ENCODE measurements at places on chromosomes 6 and 20. TPM values are rescaled to one million over a fixed set of nuclear protein-coding genes. Genes with fewer than 3 reads are reported as not detected.
A peak's percentile ranks its signal among the peaks of the same experiment; 100 is the strongest.

The SIRPD gene
- total RNA-seq: 0.15 TPM

The PCNA gene
- 415 TPM for total RNA-seq

The MATN4 gene
- total RNA-seq: 1.5 TPM

The APCDD1L gene
- not detected for total RNA-seq

The SAPCD1 gene
- 14.6 TPM for total RNA-seq

The ARMC2 gene
- total RNA-seq: 13.6 TPM

The GSTA4 gene
- total RNA-seq: 13.0 TPM

GRCh38 chr20:53660947-53661381 is 67.3 kb upstream of the ZNF217 start:
- DNase-seq: no peak
- peak overlapping the region; percentile 77 for H3K4me3 ChIP-seq
- peaks cover 51% of the 10 kb centered on the region for H3K4me1 ChIP-seq
- no peaks in the 10 kb centered on the region for H3K36me3 ChIP-seq
- H3K27me3 ChIP-seq: no peaks in the 10 kb centered on the region

GRCh38 chr6:28134015-28134414 is 7.7 kb upstream of the ZKSCAN8 start:
- H3K27ac ChIP-seq: no peak overlapping the region
- DNase-seq: peak; percentile 26
- peaks cover 61% of the 10 kb centered on the region for H3K4me1 ChIP-seq
- no peaks in the 10 kb centered on the region for H3K27me3 ChIP-seq

DNA sequence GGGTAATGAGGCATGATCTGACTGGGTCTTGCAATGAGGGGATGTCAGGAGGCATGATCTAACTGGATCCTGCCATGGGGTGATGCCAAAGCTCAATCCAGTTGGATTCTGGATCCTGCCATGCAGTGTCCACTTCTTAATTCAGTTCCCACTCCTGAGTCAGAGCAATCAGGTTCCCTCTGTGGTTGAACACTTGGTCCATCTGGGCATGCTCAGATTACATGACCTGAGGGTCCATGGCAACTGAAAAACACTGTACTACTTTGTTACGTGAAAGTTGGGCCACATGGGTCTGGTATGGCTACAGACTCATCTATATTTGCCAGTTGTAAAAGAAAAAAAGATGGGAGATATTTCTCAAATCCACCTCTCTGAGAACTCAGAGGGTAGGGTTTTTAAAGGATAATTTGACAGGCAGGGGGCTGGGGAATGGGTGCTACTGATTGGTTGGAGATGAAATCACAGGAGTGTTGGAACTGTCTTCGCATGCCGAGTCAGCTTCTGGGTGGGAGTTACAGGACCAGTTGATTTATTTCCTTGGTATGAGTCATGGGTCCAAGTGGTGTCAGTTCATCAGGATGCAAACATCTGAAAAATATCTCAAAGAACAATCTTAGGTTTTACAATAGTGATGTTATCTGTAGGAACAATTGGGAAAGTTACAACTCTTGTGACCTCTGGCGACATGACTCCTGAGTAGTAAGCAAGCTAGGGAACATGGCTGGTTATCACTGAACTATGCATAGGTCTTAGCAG is 21.6 kb downstream of the C6orf163 start:
- H3K27ac ChIP-seq: no peak overlapping the region
- no peaks in the 10 kb centered on the region for H3K27me3 ChIP-seq
- no peak for DNase-seq
- H3K4me3 ChIP-seq: no peak overlapping the region
- no peaks in the 10 kb centered on the region for H3K4me1 ChIP-seq

- H3K27me3 ChIP-seq: peaks cover 1% of the 10 kb centered on the region
- no peak overlapping the region for H3K27ac ChIP-seq
- H3K4me3 ChIP-seq: no peak overlapping the region
- no peak for DNase-seq
- H3K36me3 ChIP-seq: peaks cover 8% of the 10 kb centered on the region
Observed at GRCh38 chr6:53540129-53540692, 4.7 kb downstream of the GCLC start.

GRCh38 chr6:26360451-26361416 is 4.3 kb upstream of the BTN3A2 start:
- no peaks in the 10 kb centered on the region for H3K36me3 ChIP-seq
- no peak for DNase-seq
- no peak overlapping the region for H3K4me3 ChIP-seq
- H3K4me1 ChIP-seq: peaks cover 47% of the 10 kb centered on the region
- peak overlapping the region; percentile 69 for H3K27ac ChIP-seq

DNA sequence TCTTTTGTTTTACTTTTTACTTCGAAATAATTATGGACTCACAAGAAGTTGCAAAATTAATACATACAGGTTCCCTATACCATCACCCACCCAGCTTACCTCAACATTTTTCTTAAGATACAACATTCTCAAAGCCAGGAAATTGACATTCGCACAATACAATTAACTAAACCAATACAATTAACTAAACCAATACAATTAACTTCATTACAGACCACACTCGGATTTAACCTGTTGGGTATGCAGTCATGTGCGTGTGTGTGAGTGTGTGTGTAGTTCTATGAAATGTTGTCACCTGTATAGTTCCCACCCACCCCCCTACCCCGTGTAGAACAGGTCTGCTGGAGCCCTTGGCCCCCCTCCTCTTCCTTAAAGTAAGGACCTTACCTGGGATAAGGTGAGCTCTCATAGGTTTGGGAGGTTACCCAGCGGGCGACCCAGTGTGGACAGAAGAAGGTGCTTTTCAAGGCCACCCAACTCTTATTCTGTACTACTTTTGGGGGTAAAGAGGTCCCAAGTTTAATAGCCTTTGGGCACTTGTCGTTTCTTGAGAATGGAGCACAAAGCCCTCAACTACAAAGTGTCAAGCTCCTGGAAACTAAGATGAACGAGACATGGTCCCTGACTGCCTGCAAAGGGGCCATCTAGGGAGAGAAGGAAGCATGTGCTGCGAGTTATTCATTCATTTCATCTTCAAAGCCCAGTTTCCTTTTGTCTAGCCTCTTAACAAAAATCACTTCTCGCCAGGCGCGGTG is 544 bp upstream of the STK38 start:
- DNase-seq: no peak
- peaks cover 34% of the 10 kb centered on the region for H3K36me3 ChIP-seq
- H3K27me3 ChIP-seq: no peaks in the 10 kb centered on the region
- H3K4me1 ChIP-seq: peaks cover 35% of the 10 kb centered on the region
- peak overlapping the region; percentile 73 for H3K27ac ChIP-seq

DNA sequence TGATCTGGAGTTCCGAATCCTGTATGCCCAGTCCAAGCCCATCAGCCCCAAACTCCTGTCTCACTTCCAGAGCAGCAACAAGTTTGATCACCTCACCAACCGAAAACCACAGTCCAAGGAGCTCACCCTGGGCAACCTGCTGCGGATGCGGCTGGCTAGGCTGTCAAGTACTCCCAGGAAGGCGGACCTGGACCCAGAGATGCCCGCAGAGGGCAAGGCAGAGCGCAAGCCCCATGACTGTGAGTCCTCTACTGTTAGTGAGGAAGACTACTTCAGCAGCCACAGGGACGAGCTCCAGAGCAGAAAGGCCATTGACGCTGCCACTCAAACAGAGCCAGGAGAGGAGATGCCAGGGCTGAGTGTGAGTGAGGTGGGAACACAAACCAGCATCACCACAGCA is 10.5 kb upstream of the DHX35 start:
- no peaks in the 10 kb centered on the region for H3K27me3 ChIP-seq
- H3K4me3 ChIP-seq: no peak overlapping the region
- no peaks in the 10 kb centered on the region for H3K4me1 ChIP-seq
- no peak for DNase-seq
- H3K27ac ChIP-seq: no peak overlapping the region

- no peak for DNase-seq
- peaks cover 41% of the 10 kb centered on the region for H3K36me3 ChIP-seq
- peaks cover 90% of the 10 kb centered on the region for H3K27me3 ChIP-seq
- H3K4me1 ChIP-seq: peaks cover 41% of the 10 kb centered on the region
- peak overlapping the region; percentile 26 for H3K27ac ChIP-seq
- H3K4me3 ChIP-seq: peak overlapping the region; percentile 85
Observed at GRCh38 chr6:10412461-10413261, 2.2 kb downstream of the TFAP2A start.

GRCh38 chr20:17863577-17864292 is 104.9 kb downstream of the SNX5 start:
- peaks cover 18% of the 10 kb centered on the region for H3K4me1 ChIP-seq
- peaks cover 38% of the 10 kb centered on the region for H3K27me3 ChIP-seq
- no peak for DNase-seq
- no peaks in the 10 kb centered on the region for H3K36me3 ChIP-seq
- no peak overlapping the region for H3K27ac ChIP-seq

DNA sequence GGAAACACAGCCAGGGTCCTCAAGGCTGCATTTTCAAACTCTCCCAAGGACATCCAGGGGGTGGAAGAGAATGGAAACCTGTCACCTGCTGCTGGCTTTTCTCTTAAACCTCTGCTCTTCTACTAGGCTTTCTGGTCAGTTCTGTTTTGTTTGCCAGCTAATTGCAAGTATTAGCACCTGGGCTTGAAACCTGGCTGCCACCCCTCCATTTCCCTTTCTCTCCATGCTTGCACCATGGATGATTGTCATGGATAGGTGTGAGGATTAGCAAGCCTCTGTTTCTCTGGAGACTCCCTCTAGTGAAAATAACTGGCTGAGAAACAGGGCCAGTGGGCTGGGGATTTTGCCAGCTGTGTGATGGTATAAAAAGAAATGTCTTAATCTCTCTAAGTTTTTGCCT is 33.0 kb upstream of the GPR6 start:
- no peak overlapping the region for H3K27ac ChIP-seq
- H3K4me1 ChIP-seq: no peaks in the 10 kb centered on the region
- DNase-seq: no peak
- no peaks in the 10 kb centered on the region for H3K36me3 ChIP-seq
- H3K27me3 ChIP-seq: peaks cover 8% of the 10 kb centered on the region

DNA sequence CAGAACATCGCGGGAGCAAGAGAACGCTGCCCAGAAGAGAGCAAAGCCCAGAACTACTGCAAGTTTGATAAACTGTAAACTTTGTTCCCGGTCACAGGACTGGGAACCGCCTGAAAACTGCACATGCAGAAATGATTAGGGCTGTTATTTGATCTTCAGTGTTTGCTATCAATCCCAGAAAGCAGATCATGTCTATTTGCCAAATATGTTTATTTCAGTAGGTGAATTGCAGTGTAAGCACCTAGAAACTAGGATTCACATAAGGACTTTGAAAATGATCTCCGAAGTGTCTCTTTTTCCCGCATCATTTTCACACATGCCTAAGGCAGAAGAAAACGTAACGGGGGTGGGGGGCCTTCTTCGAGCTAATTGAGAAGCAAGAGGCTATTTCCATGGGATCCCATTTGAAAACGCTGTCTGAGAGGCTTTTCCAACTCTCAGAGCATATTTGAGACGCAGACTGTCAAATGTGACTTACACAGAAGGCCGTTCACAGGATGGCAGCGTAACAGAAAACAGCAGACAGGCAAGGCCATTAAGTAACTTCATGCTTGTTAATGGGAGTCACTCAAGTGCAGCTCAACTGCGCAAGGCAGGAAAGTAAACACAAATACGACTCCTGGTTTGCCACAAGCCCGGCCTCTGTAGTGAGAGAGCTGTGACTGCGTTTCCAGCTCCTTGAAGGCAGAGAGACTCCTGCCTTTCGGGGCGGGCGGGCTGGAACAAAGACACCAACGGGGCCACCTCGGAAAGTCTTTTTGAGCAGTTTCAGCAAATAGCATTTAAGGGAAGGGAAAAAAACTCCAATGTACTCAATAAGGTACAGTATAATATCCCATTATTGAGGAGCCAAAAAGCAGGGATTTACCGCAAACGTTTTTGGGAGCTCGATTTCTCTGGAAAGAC is 144.7 kb upstream of the ZNF217 start:
- no peak overlapping the region for H3K4me3 ChIP-seq
- H3K4me1 ChIP-seq: peaks cover 46% of the 10 kb centered on the region
- DNase-seq: no peak
- H3K27me3 ChIP-seq: peaks cover 2% of the 10 kb centered on the region

DNA sequence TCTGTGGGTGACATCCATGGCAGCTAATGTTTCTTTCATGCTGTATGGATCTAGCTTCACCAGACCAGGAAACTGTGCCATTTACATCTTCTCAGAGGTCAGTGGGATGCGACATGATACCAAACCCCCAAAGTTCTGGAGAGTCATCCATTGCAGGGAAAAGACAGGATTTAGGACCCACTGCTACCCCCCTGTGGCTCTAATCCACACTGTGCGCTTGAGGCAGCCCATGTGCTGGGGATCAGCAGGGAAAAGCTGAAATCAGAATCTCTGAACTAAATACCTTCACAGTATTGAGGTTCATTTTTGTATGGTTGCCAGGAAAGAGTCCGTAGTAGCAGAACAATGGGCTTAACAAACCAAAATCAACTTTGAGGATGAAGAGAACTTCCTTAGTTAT is 164.4 kb downstream of the TMEM242 start:
- H3K36me3 ChIP-seq: peaks cover 5% of the 10 kb centered on the region
- no peaks in the 10 kb centered on the region for H3K27me3 ChIP-seq
- no peak overlapping the region for H3K4me3 ChIP-seq
- no peak for DNase-seq
